ENCODE measurements at places on chromosomes 12 and 14.

- peak; percentile 75 for DNase-seq
Measured at GRCh38 chr12:31896514-31897039, 62.6 kb upstream of the RESF1 start.

- DNase-seq, result no peak
Measured at GRCh38 chr14:92759300-92759678, 10.9 kb upstream of the LGMN start.

- no peak for DNase-seq
Measured at GRCh38 chr12:41221491-41221890, 33.4 kb downstream of the PDZRN4 start.

GRCh38 chr12:68506619-68507018 is 104.1 kb upstream of the RAP1B start:
- no peak for DNase-seq

DNA sequence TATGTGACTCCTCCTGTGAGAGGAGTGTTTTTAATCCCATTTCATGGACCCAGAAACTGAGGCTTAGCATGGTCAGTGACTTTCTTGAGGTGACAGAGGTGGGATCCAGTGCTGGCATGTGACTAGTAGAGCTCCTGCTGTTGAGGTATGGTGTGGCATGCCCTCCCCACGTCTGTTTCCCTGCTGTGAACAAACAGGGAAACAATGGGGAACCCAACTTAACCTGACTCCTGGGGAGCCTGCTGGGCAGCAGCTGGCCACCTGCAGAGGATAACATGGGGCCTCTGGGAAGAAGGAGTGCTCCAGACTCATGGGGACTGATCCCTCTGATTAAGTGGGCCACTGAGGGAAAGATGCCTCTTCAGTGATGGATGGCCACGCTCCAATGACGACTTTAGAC is 114.0 kb downstream of the BEGAIN start:
- no peak for DNase-seq

GRCh38 chr12:111425655-111426054 is 19.9 kb downstream of the SH2B3 start:
- DNase-seq, result no peak

DNA sequence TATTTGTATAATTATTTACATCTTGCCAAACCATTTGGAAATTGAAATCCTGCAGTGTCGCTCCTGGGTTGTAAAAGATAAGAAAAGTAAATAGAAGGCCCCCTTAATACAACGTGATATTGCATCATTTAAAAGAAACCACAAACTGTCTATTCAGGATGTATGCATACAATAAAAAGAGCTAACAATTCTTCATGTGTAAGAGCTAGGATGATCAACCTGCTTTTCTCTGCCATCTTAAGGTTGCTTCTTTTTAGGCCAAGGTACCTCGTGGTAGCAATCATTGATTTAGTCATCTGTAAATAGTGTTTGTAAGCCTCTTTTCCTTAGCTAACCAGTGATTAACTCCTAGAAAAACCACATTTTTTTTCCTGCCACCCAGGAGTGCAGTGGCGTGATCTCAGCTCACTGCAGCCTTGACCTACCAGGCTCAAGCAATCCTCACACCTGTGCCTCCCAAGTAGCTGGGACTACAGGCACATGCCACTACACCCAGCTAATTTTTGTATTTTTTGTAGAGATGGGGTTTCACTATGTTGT is 3.3 kb upstream of the USP44 start:
- no peak for DNase-seq

All from activated effector memory CD4-positive, alpha-beta T cell treated with Interleukin-2 at 50 U/mL for 16 hours (primary cell).